ENCODE measurements at places on chromosomes 12 and 14.

- no peak for DNase-seq
Observed at GRCh38 chr12:14284184-14284722, 81.2 kb upstream of the ATF7IP start.

DNA sequence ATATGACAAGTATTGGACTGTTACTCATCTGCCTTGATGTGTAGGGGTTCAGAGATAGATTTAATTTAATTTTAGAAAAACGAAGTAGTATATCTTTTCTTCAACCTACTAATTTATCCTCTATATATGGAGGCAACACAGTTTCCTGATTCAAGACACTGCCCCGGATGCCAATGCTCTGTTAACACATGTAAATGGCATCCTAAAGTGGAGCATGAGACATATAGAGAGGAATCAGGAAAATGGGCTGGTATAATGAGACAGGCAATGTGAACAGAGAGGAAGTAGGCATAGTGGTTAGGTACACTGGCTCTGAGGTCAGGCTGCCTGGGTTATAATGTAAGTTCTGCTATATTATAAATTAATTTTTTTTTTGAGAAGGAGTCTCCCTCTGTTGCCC, 85.6 kb downstream of the OTOGL start:
- no peak for DNase-seq

- peak; percentile 84 for DNase-seq
Observed at GRCh38 chr14:105527826-105528585, 1.6 kb downstream of the TMEM121 start.

GRCh38 chr12:127162902-127163301, 1104.1 kb upstream of the TMEM132C start:
- peak; percentile 10 for DNase-seq

DNA sequence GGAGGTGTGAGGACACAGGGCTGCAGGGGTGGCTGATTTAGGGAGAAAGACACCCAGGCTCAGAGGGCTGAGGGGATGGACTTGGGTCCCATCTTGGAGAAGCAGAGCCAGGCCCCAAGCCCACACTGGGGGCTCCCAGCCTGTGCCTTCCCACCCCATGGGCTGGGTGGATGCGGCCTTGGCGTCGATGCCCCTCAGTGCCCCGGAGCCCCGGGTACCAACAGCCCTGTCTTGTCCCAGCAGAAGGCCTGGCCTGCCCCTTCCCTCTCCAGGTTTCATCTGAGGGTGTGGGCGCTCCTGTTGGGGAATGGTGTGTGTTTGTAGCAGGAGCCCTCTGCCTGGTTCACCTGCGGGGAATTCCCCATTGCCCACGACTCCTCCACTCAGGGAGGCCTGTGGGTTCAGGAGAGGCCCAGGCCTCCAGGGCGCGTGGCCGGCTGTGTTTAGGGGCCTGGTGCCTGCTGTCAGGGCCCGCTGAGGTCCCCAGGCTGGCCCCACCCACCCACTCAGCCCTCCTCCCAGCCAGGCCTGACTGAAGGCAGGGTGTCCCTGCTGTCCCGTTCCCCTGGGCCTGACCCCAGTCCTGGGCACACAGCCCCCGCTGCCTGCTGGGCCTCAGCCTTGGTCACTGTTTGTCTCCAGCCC, 51.1 kb upstream of the BEGAIN start:
- DNase-seq, result no peak

- no peak for DNase-seq
Observed at GRCh38 chr12:4934407-4935035, 24.8 kb downstream of the KCNA1 start.

- no peak for DNase-seq
Observed at GRCh38 chr12:115672506-115673080, 604.9 kb downstream of the MED13L start.

GRCh38 chr14:104138098-104138717, at the start of gene KIF26A:
KIF26A (plus strand) TSS chr14:104138587; CDS start chr14:104138723, 136 bp downstream.
- peak; percentile 86 for DNase-seq

- DNase-seq, result no peak
Observed at GRCh38 chr12:47997321-47997720, 7.0 kb downstream of the COL2A1 start.

- DNase-seq, result no peak
Observed at GRCh38 chr12:6303071-6303470, 7.4 kb upstream of the PLEKHG6 start.

GRCh38 chr14:54652188-54652587, 85.3 kb downstream of the SAMD4A start:
- DNase-seq, result peak; percentile 94

GRCh38 chr12:11829764-11830194, 180.3 kb downstream of the ETV6 start:
- DNase-seq, result no peak

DNA sequence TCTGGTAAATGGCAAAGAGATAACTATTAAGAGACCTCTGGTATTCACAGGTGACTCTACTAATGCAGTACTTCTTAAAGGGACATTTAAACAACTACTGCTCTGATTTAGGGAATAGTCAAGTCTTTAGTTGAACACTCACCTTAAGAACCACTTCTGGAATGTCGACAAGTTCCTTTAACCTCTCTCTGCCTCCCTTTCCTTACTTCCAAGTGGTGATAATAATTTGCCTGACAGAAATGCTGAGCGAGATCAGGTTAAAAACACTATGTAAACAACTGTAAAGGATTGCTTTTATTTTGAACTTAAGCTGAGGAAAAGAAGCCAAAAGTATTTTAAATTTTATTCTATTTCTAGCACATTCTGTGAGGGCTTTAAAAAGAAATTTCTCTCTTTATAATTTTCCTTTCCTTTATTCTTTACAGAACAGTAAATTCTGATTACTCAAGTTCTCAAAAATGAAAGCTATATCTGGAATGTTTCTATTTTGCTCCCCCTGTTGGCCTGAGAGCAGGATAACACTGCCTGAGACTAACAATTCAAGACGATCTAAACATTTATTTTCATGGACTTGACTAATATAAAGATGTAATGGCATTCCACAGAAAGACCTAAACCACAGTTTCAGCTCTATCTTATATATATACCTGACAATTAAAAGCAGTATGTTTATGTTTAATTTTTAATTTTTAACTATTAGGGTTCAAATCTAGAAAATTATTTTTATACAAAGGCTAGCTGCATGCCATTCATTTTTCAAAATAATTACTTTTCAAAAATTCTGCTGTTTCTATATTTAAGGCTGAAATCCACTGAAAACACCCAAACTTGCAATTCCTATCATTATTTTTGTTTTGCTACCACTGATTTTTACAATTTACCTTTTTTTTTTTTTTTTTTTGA, 29.2 kb downstream of the ZCCHC8 start:
- DNase-seq, result peak; percentile 56

DNA sequence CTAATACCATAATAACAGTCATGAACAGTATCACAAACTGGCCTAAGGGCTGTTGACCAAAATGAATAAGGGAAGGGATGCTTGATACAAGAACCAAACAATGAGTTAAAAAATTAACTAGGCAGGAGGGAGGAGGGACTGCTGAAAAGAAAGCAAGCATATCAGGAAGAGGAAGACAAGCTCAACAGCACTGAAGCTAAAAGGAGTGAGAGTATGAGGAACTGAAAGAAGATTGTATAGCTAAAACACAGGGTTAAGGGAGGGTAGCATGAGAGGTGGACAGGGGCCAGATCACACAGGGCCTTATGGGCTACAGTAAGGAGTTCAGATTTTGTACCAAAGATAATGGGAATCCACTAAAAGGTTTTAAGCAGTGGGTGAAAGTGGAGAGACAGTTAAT, 34.1 kb downstream of the ITGA7 start:
- DNase-seq, result no peak

DNA sequence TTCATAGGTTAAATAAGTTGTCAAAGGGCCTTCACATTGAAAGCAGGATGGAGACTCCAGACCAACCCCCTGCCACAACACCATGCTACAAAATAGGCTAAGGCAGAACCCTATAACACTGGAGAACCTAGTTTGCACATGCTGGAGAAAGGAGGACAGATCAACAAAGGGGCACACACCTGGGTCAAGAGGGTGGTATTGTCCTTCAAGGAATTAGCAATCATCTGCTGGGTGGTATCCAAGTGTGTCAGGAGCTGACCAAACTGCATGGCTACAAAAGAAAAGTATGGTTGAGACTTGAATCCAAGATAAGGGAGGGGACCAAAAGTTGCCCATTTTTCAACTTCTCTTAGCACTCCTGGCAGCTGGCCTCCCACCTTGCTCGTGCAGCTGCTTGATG, 9.2 kb downstream of the MBD6 start:
- DNase-seq, result no peak

DNA sequence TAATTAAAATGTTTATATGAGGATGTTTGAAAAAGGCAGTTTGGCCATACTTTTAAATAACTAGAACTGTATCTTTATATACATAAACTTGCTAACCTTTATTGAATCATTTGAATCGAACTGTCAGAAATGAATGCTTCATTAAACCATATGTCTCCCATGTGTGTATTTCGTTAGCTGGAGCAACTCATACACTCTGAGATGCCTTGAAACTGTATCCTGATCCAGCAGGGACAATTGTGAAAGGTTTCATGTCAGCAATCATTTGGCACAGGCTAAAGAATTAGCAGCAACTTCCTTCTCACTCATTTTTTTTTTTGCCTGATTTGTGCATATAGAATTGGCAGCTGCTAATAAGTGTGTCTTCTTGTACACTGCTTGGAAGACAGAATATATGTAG, 109.9 kb downstream of the NAV3 start:
- DNase-seq, result peak; percentile 17

DNA sequence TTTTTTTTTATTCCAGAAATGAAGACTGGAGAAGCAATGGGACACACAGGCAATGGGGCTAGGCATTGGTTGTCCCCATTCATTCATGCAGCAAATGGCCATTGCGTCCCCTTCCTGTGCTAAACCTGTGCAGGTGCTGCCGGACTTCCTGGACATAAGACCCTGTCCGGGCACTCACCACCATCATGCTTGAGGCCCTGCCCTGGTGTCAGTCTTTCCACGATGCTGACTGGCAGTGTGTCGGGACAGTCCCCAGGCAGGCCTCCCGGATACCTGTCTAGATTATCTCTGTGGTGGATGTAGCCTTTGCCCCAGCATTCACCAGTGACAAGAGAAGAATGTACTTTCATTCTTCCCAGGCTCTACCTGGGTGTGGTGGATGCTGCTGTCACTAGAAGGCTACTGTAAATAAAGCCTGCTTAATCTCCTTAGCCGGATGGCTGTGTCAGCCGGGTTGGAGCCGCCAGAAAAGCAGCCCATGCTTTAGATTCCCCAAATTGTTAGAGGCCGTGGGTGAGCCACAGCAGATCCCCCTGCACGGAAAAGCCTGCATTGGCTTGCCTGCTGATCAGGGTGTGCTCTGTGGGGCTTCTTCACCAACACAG, 94.5 kb upstream of the PARP11 start:
- DNase-seq, result no peak

DNA sequence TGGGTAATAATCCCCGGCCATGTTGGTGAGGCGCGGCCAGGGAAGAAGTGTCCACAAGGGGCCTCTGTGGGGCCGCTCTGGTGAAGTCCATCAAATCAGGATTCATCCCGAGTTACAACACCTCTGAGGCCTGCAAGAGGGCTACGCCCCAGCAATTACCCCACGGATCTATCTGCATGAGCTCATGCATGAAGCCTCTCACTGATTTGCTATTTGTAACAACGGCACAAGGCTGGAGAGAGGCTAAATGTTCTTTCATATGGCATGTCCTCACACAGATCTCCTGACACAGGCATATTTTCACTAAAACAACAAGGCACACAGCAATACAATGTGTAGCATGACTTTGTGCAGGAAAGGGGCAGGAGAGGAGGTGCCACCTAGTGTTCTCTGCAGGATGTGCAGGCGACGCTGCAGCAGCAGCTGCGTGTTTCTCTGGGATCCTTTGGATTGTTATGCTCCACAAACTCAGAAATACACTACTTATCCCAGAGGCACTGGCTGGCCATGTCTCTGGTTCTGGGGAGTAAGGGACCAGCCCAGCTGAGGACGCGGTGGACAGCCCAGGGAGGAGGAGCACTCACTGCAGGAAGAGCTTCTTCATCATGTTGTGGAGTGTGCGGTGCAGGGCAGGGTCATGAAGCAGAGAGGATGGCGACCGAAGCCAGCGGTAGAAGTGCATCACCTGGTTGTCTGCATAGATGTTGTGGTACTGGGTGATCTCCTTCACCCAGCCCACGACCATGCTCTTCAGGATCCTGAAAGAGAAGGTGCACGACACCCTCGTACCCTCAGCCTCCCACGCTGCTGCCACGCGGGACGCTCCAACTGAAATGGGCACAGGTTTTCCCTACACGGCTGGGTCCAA, 20.2 kb downstream of the P2RX2 start:
- DNase-seq, result peak; percentile 56

DNA sequence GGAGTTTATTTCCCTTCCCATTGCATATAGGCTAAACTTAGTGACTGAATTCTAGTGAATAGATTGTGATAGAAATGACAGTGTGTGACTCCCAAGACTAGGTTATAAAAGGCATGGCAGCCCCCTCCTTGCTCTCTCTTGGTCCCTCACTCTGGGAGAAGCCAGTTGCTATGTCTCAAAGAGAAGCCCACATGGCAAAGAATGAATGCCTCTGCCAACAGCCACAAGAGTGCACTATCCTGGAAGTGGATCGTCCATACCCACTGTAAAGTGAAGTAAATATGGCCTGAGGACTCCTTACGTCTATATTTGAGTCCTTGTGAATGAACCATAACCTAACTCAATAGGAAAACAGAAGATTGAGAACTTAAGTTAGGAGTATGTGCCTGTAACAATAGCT, 35.4 kb upstream of the HMGA2 start:
- no peak for DNase-seq

DNA sequence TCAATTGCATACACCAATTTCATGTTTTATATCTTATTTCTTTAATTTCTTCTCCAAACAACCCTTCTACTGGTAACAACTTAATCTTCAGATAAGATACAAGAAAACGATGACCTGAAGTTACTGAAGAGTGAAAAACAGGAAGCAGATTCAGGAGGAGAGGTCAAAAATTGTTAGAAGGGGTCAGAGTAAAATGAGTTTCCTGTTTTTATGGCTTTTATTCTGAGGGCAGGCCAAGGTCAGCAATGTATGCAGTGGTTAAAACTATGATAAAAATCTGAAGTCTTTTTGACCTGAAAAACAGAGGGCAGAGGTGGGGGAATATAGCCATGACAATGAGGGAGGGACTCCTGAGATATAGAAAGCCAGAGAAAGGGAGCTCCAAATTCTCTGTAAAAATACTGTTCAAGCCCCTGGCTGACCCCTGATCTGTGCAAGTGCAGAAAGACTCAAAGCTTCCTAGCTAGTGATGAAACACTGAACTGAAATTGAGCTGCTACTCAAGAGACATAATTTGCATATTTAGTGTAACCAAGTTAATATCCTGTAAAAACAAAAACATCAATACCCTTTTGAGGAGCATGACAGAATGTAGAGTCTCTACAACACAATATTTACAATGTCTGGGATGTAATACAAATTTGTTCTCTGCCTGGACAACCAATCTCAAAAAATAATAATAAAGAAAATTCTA, 514.3 kb upstream of the SEL1L start:
- DNase-seq, result no peak

GRCh38 chr12:101475751-101476305, 692 bp downstream of the SPIC start:
- no peak for DNase-seq

Data from HTR-8/SVneo (cell line).